ENCODE measurements at places on chromosomes 3 and 15.
A peak's percentile ranks its signal among the peaks of the same experiment; 100 is the strongest.

DNA sequence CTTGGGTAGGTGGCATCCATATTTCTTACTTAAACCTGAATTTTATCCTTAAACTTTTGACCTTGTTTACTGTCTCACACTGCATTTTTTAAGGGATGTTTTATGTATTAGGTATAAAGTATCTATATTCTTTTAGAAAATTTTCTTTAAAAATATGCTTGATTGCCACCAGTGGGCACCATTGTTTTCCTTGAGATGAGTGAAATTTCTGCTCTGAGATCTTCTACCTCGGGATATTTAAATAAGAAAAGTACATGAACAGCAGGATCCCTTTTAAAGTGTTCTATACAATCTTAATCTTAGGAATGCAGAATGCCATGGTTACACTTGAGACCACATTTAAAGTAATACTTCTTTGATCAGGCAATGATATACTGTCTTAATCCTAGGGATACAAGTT lies 108.7 kb downstream of the SLMAP start:
- DNase-seq, result no peak

- DNase-seq, result no peak
These were observed 19.1 kb upstream of the TM4SF18 start for GRCh38 chr3:149352556-149352955.

DNA sequence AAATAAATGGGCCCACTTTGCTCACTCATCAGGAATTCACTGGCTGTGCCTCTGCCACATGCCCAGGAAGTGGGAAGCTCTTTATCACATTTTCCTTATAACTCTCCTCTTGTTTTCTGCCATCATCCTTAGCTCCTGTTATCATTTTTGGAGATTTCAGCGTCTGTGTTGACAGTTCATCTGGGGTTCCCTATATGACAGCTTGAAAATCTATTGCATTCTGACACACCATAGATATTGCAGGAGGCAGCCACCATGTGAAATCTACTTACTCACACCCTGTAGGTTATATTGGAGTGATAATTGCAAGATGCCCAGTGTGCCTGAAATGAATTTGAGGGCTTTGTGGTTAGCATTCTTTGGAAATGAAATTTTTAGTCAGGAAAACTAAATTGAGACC lies 132.9 kb downstream of the RYR3 start:
- no peak for DNase-seq

GRCh38 chr3:5423523-5423922 lies 236.0 kb downstream of the EDEM1 start:
- no peak for DNase-seq

DNA sequence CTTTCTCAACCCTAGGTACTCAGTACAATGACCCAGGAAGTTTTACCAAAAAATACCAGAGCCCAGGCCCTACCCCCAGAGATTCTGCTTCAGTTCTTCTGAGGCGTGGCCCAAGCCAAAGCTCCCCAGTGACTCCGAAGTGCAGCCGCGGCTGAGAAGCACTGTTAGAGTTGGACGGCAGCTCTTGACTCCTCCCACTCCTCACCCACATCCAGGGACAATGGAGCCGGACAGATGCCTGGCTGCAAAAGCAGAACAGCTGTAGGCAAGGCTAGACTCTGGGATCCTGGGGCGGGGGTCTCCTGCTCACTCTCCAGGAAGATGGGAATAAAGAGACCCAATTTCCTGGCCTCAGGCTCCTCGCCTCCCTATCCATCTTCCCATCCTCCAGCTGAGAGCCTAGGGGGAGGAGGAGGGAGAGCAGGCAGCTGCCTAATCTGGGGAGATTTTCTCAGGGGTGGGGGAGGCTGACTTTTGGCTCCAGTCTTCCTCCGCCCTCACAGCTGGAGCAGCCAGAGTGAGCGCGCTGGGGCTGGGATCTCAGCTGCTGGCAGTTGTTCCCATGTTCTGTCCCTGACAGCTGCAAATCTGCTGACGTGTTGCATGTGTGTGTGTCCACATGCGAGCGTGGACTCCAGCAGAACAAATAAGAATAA lies 223.8 kb downstream of the OPA1 start:
- DNase-seq, result peak; percentile 92

DNA sequence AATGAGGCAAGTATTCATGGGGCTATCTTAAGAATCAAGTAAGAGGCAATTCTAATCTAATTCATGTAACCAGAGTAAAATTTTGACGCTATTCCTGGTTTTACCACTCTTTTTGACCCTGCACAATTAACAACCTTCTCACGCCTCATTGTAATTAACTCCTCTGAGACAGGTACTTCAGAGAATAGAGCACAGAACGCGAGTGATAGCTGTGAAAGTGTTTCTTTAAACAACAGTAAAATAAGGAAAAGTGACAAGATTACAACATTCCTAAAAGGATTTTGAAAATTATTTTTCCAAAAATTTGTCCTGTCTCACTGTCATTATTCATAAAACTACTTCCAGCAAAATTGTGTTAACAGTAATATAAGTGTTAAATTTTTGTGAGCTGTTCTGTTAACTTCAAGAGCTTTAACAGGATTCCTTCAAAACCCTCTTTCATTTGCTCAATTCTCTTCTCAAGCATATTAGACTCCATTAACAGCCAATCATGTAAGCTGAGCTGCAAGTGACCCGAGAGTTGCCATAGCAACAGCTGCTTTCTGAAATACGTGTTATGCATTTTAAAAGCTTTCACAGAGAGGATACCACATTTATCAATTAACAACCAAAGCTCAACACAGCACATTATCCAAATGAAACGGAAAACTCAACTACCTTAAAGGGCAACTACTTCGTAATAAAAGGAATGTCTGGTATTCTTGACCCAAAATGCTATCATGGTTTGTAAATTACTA lies 93.1 kb downstream of the STAG1 start:
- peak; percentile 16 for DNase-seq

- no peak for DNase-seq
These were observed 25.4 kb downstream of the SEMA6D start for GRCh38 chr15:47742742-47743141.

DNA sequence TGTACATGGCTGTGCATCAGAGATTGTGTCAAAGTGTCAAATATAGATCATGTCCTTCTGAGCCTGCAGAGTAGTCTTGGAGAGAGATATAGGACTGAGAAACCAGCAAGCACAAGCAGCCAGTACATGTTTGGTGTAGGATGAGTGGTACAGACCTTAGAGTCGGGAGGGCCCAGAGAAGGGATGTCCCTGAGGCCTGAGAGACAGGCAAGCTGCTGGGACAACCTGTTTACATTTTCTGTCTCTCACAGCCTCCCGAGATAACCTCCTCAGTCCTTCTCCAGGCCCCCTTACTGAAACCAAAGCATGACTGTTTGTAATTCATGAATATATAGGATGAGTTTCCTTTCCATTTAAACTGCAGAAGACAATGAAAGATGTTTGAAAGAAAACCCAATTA lies 182.4 kb upstream of the STT3B start:
- DNase-seq, result no peak

DNA sequence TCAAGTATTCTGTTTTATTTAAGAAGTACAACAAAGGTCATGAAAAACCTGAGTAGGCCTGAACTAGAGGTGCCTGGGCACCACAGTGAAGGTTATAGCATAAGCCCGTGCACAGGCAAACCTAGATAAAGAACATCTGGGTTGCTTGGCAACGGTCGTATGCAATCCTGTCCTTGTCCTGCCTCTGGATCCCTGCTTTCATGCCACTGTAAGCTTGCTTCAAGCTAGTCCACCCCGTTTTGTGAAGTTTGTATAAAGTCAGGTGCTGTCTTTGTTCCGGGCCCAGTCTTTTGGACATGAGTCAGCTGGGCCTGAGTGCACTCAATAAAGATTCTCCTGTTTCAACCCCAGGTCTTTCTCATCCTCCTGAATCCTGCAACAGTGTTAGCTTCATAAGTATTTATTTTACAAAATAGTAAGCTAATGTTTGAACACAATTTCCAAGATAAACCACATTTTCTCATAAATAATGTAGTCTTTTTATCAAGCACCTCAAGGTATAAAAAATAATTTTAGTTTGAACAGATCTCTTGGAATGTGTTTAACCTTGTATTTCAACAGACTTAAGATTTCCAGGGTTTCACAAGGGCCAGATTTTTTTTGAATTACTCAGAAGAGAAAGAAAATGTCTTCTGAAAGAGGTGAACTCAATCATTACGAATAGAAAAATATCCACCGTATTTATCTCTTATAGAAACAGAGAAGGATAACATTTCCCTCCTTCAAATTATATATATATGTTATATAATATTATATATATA lies 14.3 kb upstream of the SLC9C1 start:
- DNase-seq, result no peak

DNA sequence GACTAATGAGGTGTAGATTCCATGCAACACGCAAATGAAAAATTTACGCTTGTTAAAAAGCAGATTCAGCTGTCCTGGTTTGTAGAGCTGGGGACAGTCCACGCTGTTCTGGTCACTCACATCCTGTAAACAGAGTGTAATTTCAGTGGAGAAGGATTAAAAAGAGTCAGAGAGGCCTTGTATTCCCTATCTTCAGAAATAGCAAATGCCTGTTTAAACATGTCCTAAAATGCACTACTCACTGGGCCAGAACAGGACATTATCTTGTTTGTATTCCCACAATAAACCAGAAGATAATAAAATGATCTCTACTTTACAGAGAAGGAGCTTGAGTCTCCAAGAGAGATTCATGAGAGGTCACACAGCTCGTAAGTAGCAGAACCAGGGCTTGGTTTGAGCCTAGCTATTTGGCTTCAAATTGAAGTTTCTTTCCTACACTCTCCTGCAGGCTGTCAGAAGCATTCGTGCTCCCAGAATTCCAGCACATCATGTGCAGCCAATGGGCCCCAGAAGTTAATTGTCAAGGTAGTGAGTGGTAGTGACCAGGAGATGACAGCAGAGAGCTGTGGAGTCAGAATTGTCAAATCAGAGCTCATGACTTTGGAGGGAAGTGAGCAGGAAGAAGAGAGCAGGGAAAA lies 242.5 kb downstream of the ATP8B4 start:
- no peak for DNase-seq

DNA sequence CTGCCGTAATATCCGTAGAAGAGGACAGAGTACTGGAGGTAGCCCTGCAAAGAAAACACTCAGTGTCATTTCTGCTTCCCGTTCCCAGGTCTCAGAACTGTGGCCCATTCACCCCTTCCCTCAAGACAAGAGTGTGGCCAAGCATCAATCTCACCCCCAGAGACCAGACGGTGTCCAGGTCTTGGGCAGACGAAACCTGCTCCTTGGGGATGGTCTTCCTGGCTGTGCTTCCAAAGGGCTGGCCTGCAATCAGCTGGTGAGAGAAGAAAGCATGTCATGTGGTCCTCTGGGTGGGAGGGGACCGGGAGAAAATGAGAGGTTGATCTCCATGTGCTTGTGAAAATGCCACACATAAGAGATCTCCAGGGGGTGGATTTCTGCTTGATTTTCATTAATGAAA lies 15.8 kb downstream of the TMC3 start:
- DNase-seq, result no peak

GRCh38 chr15:99568625-99569352 lies 3.0 kb downstream of the MEF2A start:
- DNase-seq, result no peak

DNA sequence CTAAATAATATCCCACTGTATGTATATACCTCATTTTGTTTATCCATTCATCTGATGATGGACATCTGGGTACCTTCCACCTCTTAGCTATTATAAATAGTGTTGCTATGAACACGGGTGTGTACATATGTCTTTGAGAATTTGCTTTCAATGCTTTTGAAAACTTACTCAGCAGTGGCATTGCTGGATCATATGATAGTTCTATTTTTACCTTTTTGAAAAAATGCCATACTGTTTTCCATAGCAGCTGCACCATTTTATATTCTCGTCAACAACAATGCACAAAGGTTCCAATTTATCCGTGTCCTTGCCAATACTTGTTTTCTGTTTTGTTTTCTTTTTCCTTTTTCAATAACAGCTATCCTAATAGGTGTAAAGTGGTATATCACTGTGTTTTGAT lies 77.1 kb downstream of the PEAK1 start:
- DNase-seq, result no peak

DNA sequence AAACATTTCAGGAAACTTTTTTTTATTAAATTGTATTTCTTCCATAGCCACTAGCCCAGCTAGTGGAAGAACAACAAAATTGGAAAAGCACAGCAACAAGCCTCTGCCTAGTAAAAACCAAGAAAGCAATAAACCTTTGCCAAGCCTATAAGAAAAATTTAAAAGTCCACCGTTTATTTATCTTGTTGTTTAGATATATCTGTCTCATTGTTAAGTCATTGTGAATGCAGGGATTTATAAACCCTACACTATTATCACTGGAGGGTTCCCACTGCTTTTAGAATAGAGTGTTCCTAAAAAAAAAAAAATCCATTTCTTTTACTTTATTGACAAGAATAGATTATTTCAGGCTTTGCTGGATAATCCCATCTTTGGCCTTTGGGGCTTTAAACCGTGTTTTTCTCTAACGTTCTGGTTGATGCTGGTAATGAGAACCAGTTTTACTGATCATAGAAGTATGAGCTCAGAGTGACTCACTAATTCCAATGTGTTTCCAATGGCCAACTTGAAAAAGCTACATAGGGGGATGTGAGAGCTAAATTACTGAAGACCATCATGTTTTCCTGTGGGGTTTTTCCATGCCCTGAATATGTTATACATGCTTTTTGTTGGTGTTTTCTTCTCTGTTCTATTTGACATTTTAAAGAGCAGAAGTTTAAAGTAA lies 634.1 kb downstream of the RBMS3 start:
- no peak for DNase-seq

DNA sequence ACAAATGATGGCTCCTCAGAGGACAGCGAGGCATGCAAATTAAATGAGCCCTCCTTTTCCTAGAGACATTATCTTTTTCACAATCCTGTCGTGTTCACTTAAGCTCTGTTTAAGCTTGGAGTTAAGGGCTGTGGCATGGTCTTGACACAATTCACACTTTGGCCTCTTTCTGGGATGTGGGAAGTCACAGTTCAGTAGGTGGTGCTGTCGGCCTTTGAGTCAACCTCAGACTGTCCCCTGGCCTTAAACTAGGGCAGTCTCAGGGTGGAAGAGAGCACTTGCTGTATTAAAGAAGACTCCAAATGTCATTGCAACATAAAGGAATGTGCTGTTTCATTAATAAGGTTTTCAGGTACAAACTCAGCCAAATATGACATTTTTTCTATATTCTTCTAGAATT lies 351.0 kb downstream of the MCTP2 start:
- DNase-seq, result no peak

GRCh38 chr3:50587806-50588758 lies 18.8 kb downstream of the HEMK1 start:
- DNase-seq, result no peak

DNA sequence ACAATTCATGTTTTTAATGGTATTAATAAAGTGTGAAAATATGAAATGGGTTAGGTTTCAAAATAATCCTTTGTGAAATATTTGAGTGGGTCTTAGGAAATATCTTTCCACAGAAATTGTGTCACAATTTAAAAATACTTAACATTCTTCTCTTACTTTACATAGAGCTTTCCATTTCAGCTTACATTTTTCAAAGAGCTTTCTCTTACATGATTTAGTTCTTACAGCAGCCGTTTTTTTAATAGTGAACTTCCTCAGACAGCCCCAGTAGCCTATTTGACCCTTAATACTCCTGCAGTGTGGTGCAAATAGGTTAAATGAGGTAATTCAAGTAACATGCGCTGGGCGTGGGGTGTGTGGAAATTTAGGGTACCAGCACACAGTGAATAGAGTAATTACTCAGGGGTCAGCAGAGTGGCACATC lies 21.8 kb downstream of the P2RY12 start:
- DNase-seq, result no peak

- DNase-seq, result no peak
These were observed 43.0 kb downstream of the SAXO2 start for GRCh38 chr15:82305621-82306048.

- DNase-seq, result no peak
These were observed 65.8 kb downstream of the SMARCC1 start for GRCh38 chr3:47715928-47716327.

- DNase-seq, result no peak
These were observed 52.2 kb downstream of the AQP9 start for GRCh38 chr15:58190419-58190818.

GRCh38 chr3:144351011-144351410 lies 379.4 kb downstream of the DIPK2A start:
- DNase-seq, result no peak
